ENCODE measurements at places on chromosomes 3 and 15.

- no peak for DNase-seq
These were observed 941 bp downstream of the ZBED2 start for GRCh38 chr3:111594205-111594604.

DNA sequence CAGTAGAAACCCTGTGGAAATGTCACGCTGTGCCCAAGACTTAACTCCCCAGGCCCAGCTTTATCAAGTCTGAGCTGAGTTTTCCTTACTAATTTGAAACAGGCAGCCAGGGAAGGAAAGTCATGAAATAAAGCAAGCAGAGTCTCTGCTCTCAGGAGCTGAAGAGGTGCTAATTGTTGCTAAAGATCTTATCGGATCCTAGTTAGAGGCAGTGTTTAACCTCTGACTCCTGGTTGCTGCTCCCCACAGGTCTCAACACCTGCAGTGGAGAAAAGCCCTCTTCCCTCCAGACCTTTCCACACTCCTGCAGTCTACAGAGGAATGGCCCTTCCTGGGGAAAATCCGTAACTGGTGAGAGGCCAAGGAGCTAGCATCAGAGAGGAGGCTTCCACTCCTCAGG is 628.2 kb downstream of the NTRK3 start:
- DNase-seq: no peak

DNA sequence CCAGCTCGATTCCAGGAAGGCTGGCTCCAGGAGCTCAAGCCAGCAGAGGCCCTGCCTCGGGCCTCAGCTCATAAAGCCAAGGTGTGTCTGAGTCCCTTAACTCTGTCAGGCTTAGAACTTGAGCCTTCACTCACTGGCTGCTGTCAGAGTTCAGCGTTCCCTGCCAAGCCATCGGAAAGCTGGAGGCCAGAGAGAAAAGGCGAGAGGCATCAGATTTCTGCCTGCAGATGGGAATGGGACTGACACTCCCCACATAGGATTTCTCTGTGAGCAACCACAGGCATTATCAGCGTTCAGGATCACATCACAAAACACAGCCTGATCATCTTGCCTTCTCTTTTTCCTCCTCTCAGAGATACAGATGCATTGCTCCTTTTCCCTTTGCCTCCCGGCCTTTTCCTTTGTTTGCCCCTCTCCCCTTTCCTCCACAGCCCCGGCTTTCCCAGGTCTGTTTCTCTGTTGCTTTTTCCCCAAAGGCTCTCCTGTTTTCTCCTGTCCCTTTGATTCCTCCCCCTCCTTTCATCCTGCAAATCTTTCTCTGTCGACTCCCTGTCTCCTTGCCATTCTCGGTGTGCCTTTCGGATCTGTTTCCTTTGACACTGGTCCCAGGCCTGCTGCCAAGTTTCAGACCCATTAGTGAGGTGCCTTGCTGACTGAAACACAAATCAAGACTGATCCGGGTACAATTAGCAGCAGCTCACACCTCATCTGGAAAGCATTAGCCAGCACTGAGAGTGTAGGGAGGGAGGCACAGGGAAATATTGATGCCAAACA is 44.5 kb upstream of the BOC start:
- DNase-seq: no peak

GRCh38 chr3:3801494-3801841 is 2.2 kb downstream of the LRRN1 start:
- no peak for DNase-seq

DNA sequence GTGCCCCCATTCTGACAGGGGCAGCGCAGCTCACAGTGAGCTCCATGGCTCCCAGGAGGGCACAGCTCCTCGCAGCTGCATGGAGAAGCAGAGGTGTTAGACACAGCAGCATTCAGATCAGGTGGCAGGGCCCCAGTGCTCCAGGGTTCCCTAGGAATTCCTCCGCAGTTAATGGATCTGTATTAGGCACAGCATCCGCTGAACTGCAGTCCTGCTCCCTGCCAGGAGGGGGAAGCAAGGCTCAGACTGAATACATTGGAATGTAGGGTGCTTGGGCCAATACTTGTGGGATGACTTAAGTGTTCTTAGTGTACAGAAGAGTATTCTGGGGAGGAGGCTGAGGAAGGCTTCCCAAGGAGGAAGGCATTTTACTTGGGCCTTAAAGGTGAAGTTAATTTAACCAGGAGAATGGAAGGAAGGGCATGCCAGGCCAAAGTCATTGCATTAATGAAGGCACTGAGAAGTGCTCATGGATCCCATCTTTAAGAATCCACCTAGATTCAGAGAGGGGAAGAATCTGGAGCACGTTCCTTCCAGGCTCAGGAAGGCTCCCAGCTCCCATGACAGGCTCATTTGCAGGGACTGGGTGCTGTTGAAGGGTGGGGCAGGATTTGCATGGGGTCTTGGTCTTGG is 111.6 kb downstream of the RAB11A start:
- no peak for DNase-seq

DNA sequence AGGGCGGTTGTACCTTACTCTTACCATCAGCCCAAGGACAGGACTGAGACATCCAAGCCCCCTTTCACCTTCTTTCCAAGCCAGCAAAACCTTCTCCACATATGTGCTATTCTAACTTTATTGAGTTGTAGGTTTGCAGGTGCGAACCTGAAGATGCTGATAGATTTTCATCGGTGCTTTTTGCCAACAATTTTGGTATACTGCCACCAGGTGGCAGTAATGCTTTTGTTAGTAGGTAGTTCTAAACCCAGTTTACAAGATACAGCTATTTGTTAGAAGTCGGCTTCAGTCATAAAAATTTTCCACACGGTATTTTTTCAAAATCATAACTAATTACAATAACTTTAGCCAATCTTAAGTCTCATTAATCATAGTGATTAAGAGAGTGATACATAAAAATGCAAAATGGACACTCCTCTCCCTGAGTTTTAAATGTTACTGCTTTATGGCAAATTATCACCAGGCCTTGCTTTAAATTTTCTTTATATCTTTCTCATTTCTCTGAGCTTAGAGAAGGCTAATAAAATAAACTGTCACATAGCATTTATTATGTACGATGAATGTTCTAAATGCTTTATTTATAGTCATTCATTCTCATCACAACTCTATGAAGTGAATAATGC is 636 bp downstream of the TBC1D21 start:
- no peak for DNase-seq

GRCh38 chr3:57757642-57758297 is 1.7 kb downstream of the SLMAP start:
- DNase-seq: no peak

- DNase-seq: no peak
These were observed 533.1 kb upstream of the PPP2R3A start for GRCh38 chr3:135432402-135432801.

DNA sequence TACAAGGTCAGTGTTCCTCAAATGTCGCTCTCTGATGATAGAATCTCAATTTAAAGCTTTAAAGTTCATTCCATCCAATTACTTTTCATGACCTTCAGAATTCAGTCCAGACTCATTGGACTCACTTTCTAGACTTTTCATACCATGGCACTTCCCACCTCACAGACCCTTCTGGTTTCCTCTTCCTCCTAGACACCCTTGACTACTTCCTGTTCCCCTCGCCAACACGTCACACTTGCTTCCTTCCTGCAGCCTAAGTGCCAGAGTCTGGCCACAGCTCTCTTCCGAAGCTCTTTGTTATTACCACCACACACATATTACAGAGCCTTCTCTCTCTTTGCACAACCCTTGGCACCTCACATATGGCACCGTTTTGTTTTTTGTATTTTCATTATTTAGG is 59.1 kb upstream of the UMPS start:
- DNase-seq: no peak

- DNase-seq: no peak
These were observed 152.1 kb downstream of the KLF13 start for GRCh38 chr15:31478702-31479221.

- no peak for DNase-seq
These were observed 55.2 kb downstream of the PLD1 start for GRCh38 chr3:171755015-171755589.

DNA sequence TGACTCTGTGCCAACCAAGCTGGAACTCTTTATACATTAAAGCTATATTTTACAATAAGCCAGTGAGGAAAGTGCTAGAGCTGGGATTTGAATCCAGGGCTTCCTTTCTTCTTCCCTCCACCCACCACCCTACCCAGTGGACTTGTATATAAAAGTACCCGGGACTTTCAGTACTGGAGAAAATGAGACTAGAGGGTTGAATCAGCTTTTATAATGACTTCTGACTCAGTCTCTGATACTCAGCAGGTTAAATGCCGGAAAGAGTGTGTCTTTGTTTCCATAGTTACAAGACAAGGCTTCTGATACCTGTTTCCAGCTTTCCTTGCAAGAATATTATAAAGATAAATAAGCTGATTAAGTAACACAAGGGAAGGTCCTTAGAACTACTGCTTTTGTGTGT is 80.9 kb downstream of the FRMD4B start:
- no peak for DNase-seq

GRCh38 chr3:105580296-105580965 is 213.7 kb downstream of the ALCAM start:
- no peak for DNase-seq

- no peak for DNase-seq
These were observed 32.8 kb upstream of the MFSD1 start for GRCh38 chr3:158768881-158769543.

DNA sequence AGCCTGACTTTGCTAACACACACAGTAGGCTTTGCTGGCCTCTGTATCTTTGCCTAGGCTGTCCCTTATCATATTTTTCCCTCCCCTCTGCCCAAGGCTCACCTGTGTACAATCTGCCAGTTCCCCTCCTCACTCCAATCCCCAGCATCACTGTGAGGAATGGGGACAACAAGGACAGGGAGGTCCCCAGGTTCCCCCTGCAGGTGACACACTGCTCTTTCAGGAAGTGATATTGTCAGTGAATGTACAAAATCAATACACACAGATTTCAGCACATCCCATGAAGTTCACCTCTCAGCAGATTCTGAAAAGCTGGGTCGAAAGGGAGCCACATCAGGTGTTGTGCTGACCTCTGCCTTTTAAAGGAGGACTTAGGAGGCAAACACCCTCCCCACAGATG is 177.5 kb downstream of the RAB11A start:
- no peak for DNase-seq

- DNase-seq: no peak
These were observed 295.8 kb upstream of the LRRN1 start for GRCh38 chr3:3503411-3503810.

DNA sequence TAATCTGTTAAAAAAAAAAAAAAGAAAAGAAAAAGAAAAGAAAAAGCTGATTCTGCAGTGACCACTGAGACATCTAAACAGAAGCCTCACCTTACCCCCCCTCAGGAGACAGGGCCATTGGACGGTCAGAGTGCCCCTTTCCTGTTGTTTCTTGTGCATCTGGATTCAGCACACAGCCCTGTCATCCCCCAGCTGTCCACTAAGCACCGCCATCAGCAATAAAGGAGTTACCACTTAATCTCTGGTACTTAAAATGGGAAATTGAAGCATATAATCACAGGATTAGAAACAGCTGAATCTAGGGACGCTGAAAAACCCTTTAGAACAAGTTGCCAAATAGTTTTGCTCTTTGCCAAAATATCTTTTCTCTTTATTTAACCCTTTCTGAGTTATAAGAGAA is 62.5 kb downstream of the TRIM69 start:
- no peak for DNase-seq

DNA sequence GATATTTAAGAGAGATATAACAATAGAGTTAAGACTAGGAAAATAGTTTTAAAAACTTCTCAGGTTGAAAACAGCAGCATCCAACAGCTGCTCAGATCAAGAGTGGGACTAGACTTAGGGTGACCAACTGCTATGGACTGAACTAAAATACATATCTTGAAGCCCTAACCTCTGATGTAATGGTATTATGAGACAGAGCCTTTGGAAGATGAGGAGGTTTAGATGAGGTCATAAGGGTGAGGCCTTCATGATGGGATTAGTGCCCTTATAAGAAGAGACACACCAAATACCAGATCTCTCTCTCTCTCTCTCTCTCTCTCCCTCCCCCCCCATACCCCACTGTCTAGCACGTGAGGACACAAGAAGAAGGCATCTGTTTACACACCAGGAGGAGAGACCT is 37.4 kb upstream of the GALNT15 start:
- DNase-seq: no peak

GRCh38 chr3:66938338-66938963 is 59.7 kb upstream of the KBTBD8 start:
- no peak for DNase-seq

DNA sequence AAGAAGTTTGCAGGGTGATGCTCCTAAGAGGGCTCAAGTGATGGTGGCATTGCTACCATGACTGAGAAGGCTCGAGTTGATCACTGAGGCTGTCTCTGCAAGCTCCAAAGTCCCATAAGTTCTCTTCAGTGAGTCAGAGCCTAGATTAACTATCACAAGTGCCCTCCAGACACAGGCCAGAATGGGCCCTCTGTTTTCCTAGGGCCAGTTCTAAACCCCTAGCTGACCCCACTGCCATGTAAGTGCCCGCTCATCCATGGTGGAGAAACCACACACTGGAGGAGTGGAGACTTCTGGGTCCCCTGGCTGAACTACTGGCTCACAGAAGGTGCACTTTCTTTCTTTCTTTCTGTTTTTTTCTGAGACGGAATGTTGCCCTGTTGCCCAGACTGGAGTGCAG is 87.6 kb upstream of the WNT5A start:
- no peak for DNase-seq

GRCh38 chr15:77821188-77821958 is 188.7 kb upstream of the LINGO1 start:
- DNase-seq: no peak

DNA sequence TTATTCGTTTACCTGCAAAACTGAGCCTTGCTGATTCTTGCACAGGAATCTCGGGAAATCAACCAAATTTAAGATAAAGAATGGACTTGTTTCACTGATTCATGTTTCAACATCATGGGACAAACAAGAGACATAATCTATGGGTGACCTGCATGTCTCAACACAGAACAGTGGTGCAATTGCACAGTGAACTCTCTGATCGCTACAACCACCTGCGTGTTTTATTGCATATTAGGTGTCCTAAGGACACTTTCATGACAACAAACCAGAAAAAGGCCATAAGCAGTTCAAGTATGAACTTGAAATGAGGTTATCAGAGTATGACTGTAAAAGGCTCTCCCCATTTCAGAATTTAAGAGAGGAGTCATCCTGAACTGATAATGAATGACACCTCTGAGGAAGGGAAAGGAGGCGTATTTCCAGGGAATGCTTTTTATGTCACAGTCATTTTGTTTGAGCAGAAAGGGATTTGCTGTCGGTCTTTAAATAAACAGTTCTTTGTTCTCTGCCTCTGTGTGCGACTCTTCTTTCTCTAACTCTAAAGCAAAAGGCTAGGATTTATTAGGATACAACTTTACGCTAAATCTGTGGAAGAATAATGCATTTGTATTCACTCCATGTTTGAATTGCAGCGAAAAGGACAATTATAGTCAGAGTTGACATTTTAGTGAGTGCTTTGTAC is 167.2 kb downstream of the RBMS3 start:
- DNase-seq: no peak

DNA sequence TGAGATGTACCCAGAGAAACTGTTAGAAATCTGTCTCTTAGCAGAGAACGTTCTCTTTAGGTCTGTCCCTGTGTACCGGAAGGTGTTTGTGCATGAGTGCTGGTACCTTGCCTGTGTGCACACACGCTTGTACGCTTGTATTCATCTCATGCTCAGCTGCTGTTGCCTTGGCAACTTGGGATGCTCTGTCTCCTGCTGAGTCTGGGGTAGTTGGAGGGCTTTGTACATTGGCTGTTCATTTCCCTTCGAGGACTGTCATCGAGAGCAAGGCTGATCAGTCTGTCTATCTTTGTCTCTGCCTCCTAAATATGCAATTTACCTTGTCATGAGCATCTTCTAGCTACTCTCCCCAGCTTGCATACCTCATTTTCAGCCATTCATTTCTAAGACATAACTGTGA is 147.2 kb downstream of the SLCO3A1 start:
- no peak for DNase-seq

All from activated CD8-positive, alpha-beta memory T cell treated with anti-CD3 and anti-CD28 coated beads for 1 hour (primary cell).